ENCODE measurements at places on chromosomes 3 and 15.

DNA sequence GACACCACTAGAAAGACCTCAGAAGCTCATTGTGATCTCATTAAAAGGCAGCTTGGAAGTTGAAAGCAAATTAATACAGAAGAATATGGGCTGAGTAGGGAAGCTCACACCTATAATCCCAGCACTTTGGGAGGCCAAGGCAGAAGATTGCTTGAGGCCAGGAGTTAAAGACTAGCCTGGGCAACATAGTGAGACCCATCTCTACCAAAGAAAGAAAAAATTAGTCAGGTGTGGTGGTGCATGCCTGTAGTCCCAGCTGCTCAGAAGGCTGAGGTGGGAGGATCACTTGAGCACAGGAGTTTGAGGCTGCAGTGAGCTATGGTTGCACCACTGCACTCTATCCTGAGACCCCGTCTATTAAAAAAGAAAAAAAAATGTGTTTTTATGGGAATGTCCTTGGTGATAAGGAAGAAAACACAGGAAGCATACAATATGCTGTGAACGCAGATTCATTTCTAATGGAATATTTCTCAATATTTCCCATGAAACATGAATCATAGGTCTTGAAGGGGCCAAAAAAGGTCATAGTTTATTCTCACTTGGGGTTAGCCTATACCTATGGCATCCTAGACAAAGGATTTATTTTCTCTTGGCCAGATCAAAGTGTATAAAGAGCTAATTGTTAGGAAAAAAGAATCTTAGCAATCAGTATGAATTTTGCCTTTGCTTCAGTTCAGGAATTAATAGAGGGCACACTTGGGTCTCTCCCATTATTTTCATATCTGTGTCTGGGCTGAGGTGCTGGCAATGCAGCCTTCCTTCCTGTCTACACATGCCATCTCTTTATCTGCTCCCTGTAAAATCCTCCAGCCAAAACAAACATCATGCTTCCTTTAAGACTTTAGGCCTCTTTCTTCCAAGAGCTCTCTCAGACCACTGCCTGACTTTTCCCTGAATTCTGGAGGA, 98.2 kb downstream of the FNDC3B start:
- no peak for DNase-seq

DNA sequence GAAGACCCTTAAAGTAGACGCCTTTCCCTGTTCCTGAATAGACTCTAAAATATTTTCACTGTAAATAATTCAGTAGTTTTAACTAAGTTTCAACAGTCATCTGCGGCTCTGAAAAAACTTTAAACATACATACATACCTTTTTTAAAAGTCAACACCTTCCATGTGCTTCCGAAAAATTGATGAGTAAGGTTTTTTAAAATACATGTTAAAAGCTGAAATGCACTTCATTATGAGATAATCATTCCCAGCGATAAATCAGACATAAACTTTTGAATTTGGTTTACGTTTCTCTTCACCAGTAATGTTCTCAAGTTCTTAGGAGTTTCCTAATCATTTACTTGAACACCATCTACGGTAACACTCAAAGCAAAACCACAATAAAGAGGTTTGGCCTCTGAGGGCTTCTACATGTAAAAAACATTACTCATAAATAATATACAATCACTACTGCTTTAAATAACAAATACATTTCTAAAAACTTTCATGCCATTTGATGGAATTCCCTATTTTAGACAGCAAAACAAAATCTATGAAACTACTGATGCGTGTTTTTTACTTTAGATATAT, 403.5 kb downstream of the SHQ1 start:
- no peak for DNase-seq

- no peak for DNase-seq
Observed at GRCh38 chr15:41975669-41976068, 3.3 kb upstream of the EHD4 start.

DNA sequence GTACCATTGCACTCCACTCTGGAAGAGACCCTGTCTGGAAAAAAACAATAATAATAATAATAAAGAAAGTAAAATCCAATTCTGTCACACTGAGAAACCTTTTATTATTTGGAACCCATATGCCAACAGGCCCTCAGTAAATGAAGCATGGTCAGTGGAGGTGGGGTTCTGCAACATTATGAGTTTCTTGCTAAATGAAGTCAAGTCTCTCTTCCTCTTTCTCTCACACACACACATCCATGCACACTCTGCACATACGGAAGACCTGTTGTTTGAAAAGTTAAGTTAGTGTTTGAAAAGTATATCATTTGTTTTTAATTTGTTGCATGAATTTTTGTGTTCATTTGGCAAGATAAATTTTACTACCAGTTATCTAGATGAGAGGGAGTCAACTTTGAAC, 27.8 kb downstream of the GAP43 start:
- no peak for DNase-seq

GRCh38 chr3:176159796-176160195, 1037.5 kb downstream of the TBL1XR1 start:
- DNase-seq = no peak

GRCh38 chr3:44045476-44046275, 196.0 kb upstream of the TOPAZ1 start:
- DNase-seq = no peak

GRCh38 chr3:61201071-61201470, 50.2 kb downstream of the FHIT start:
- DNase-seq = no peak

- peak; percentile 90 for DNase-seq
Observed at GRCh38 chr15:25790000-25790660, 73.0 kb downstream of the ATP10A start.

DNA sequence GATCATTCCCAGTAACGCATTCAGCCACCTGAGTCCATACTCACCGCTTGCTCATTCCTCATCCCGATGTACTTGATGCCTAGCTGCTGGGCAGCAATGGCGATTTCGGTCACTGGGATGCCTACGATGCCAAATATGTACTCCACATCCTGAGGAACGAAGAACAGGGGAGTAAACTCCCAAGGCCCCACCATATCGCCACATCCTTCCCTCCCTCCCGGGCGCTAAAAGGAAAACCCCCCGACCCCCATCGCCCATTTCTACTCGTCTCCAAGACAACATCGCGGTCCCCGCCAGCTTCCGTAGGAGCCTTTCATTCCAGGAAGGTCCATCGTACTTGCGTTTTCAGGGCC, 347 bp downstream of the HACL1 start:
- DNase-seq = no peak

Data from LHCN-M2 (cell line).